ENCODE measurements at places on chromosomes 16 and 17. TPM values are rescaled to one million over a fixed set of nuclear protein-coding genes. Genes with fewer than 3 reads are reported as not detected.

DNA sequence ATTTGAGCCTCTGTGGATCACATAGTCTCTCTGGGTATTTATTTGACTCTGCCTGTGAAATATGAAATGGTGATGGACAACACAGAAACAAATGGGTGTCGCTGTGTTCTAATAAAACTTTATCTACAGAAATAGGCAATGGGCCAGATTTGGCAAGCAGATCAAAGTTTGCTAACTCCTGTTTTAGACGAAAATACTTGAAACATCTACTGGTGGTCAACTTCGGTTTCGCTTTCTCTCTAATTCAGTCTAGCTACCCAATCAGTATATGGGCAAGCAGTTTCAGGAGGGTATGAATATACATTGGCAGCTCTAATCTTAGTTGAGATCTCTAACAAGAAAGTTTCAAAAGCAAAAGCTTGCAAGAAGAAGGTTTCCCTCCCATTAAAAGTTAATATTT, 60.1 kb upstream of the DYNLRB2 start:
- H3K4me3 ChIP-seq = no peak overlapping the region
- no peaks in the 10 kb centered on the region for H3K36me3 ChIP-seq
- H3K27ac ChIP-seq = no peak overlapping the region
- H3K27me3 ChIP-seq = no peaks in the 10 kb centered on the region
- DNase-seq = no peak
- H3K4me1 ChIP-seq = no peaks in the 10 kb centered on the region

Gene CLDN7
- total RNA-seq = 169 TPM

- DNase-seq = no peak
- no peaks in the 10 kb centered on the region for H3K36me3 ChIP-seq
- peak overlapping the region; percentile 62 for H3K27ac ChIP-seq
These were observed 21.1 kb downstream of the ACSM1 start for GRCh38 chr16:20676268-20676825.

- H3K27me3 ChIP-seq = no peaks in the 10 kb centered on the region
- H3K27ac ChIP-seq = no peak overlapping the region
- DNase-seq = no peak
- no peaks in the 10 kb centered on the region for H3K36me3 ChIP-seq
These were observed 126.1 kb downstream of the SEC14L1 start for GRCh38 chr17:77266891-77267341.

DNA sequence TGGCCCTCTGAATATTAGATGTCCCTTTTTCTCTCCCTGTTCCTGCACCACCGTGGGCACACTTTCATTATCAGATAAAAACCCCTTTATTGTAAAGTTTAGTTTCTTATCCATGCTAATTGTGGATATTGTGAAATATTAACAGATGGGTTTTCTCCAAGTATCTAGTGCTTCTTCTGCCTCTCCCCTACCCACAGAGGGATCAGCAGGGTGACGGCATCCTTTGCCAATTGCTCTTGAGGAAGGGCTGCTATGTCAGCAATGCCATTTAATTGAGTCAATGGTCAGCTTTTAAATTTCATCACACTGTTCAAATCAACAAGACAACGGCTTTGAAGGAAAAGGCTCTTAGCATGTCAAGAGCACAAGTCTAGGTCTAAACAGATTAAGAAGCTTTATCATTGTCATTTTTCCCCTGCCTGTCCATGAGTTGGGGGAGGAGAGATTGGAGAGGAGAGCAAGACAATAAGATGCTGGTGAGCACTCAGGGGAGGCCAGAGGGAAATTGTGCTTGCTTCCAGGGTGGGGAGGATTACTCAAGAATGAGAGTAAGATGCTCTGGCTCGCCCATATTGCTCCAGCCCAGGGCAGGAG, 443.0 kb upstream of the CCL2 start:
- no peak for DNase-seq
- peaks cover 3% of the 10 kb centered on the region for H3K27me3 ChIP-seq
- no peaks in the 10 kb centered on the region for H3K36me3 ChIP-seq
- H3K4me1 ChIP-seq = no peaks in the 10 kb centered on the region
- no peak overlapping the region for H3K4me3 ChIP-seq
- H3K27ac ChIP-seq = no peak overlapping the region

DNA sequence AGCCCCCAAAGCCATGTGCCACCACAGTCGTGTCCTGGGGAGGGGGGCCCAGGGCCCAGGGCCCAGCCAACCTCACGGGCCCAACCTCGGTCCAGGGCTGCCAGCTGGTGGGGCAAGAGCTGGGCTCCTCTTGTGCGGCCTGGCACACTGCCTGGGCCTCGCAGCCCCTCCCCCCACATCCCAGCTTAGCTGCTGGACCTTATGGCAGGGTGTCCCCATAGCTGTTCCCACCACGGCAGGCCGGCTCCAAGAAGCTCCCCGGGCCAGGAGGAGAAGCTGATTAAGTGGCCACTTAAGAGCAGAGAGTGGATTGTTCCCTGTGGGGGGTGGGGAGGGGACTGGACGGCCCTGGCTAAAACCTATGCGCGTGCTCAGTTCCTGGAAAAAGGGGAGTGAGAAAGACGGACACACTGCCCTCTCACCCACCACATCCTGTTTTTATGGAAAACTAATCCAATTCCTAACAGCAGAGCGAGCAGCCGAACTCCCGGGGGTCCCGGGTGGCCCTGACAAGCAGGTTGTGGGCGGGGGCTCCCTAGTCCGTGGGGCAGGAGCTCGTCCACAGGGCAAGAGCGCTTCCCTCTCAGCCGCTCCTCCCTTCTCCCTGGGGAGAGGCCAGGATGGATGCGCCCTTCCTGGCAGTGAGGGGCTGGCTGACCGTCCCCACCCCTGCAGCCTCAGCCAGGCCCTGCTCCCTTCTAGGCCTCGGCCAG, 16.8 kb downstream of the PIEZO1 start:
- H3K27me3 ChIP-seq = no peaks in the 10 kb centered on the region
- no peak overlapping the region for H3K4me3 ChIP-seq
- peaks cover 60% of the 10 kb centered on the region for H3K4me1 ChIP-seq
- peak; percentile 45 for DNase-seq
- no peaks in the 10 kb centered on the region for H3K36me3 ChIP-seq

DNA sequence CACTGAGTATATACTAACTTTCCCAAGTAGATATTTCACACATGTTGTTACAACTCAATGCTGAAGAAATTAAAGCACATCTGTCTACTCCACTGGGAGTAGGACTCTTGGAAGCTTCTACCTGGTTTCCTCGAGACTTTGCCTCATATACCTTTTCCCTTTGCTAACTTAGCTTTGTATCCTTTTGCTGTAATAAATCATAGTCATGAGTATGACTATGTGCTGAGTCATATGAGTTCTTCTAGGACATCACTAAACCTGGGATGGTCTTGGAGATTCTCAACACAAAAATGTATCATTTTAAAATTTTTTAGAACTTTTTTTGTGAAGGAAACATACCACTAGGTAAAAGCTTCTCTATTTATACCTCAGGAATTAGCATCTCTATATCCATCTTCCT, 39.8 kb downstream of the ABCA5 start:
- no peak for DNase-seq
- H3K27me3 ChIP-seq = no peaks in the 10 kb centered on the region
- no peak overlapping the region for H3K27ac ChIP-seq
- H3K36me3 ChIP-seq = no peaks in the 10 kb centered on the region
- H3K4me3 ChIP-seq = no peak overlapping the region

DNA sequence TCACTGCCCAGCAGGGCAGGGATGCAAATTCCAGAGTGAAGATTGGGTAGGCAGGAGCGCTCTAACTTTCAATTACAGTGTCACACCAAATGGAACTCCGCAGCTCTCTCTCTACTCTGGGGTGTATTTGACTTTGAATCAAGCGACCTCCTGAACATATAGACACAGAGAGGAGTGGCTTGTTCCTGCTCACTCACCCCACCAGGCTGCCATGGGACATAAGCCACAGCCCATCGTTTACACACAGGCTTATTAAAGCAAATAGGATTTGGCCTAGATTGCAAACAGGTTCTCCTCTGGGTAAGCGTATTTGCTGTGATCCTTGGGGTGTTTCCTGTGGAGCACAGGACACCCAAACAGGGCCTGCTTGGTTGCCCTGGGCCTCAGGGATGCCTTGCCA, 281.6 kb upstream of the CCL2 start:
- no peak for DNase-seq
- H3K27me3 ChIP-seq = no peaks in the 10 kb centered on the region
- H3K36me3 ChIP-seq = no peaks in the 10 kb centered on the region
- no peaks in the 10 kb centered on the region for H3K4me1 ChIP-seq

Gene PTGES3L
- 0.64 TPM for total RNA-seq

- H3K27ac ChIP-seq = peak overlapping the region; percentile 65
- H3K4me3 ChIP-seq = no peak overlapping the region
- H3K36me3 ChIP-seq = no peaks in the 10 kb centered on the region
These were observed 4.3 kb upstream of the MYL4 start for GRCh38 chr17:47204722-47205418.

GRCh38 chr16:66728117-66728787, 23.2 kb downstream of the DYNC1LI2 start:
- no peak overlapping the region for H3K4me3 ChIP-seq
- no peaks in the 10 kb centered on the region for H3K4me1 ChIP-seq
- no peak overlapping the region for H3K27ac ChIP-seq
- H3K36me3 ChIP-seq = peaks cover 8% of the 10 kb centered on the region

Gene CCL2
- 27.5 TPM for total RNA-seq

GRCh38 chr16:81164481-81164880, 68.3 kb upstream of the GCSH start:
- no peak for DNase-seq
- H3K36me3 ChIP-seq = no peaks in the 10 kb centered on the region
- H3K4me1 ChIP-seq = no peaks in the 10 kb centered on the region
- H3K4me3 ChIP-seq = no peak overlapping the region
- no peak overlapping the region for H3K27ac ChIP-seq
- no peaks in the 10 kb centered on the region for H3K27me3 ChIP-seq

DNA sequence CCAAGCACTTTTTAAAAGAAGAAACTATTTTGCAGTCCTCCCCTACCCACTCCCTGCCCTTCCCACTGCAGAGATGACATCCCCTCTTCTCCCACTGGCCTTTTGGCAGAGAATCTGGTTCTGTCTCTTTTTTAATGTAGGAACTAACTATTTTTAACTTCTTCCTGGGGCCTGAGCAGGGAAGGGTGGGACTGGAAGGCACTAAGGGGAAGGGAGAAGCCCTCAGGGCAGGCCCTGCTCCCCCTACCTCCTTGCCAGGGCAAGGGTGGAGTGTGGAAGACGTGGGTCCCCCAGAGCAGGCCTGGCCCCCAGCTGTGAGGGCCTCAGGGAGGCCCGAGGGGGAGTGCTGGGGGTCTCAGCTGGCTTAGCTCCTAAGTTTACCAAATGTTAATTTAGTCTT, 19.5 kb downstream of the UNC13D start:
- no peak overlapping the region for H3K4me3 ChIP-seq
- DNase-seq = no peak
- H3K27me3 ChIP-seq = no peaks in the 10 kb centered on the region

DNA sequence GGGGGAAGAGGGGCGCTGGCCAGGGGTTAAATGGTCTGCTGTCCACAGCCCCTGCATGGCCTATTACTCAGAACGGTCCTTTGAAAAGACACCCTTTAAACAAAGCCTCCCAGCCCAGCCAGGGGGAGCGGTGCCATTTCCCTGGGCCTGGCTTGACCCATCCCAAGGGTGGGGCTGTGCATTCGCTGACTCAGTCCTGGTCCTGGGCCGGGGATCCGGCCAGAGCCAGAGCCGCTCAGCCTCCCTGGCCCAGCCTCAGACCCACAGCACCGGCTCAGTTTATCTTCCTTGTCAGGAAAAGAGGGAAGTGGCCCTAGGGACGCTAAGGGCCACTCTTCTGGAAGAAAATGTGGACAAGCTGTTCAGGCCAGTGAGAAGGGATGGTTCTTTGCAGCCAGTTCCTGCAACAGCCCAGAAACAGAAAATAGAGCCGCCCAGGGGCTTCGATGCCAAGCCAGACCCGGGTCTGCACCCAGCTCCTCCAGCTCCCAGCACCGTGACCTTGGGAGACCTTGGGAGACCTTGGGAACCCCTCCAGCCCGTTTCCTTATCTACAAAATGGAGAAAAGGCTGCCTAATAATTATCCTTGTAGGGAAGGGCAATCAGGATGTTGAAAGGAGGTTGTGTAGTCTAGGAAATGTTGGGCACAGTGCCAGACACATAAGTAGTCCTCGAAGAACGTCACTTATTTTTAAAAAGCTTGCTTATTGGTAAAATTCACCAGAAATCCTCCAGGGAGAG, 82.5 kb downstream of the ZDHHC7 start:
- H3K27me3 ChIP-seq = no peaks in the 10 kb centered on the region
- no peak overlapping the region for H3K27ac ChIP-seq
- peaks cover 3% of the 10 kb centered on the region for H3K4me1 ChIP-seq
- no peaks in the 10 kb centered on the region for H3K36me3 ChIP-seq
- DNase-seq = peak; percentile 43
- H3K4me3 ChIP-seq = no peak overlapping the region

Gene CMTM2
- total RNA-seq = not detected

Gene WFDC1
- 14.0 TPM for total RNA-seq

DNA sequence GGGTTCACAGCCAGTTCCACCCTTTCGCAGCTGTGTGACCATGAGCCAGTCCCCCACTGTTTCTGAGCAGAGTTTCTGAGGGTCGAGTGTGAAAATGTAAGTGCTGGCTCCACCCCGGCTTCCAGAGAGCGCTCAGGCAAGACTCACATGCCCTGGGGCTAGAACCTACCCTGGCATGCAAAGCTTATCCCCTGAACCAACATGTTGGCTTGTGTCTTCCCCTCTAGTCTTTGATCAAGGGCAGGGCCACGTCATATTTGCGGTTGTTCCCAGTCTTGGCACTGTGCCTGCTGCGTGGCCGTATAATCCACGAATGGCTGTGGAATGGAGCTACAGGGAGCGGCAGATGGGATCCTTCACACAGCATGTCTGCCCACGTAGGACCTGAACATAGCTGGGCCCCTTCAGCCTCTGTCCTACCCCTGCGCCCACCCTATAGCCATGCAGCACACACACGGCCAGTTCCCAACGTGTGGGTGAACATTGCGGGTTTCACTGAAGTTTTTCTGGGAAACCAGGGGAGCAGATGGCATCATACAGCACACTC, 84.8 kb downstream of the MRM1 start:
- H3K4me3 ChIP-seq = no peak overlapping the region
- peaks cover 5% of the 10 kb centered on the region for H3K27me3 ChIP-seq
- H3K27ac ChIP-seq = no peak overlapping the region
- DNase-seq = no peak
- no peaks in the 10 kb centered on the region for H3K36me3 ChIP-seq
- H3K4me1 ChIP-seq = no peaks in the 10 kb centered on the region

- no peaks in the 10 kb centered on the region for H3K27me3 ChIP-seq
- no peak overlapping the region for H3K27ac ChIP-seq
- no peaks in the 10 kb centered on the region for H3K4me1 ChIP-seq
- DNase-seq = no peak
These were observed 9.2 kb downstream of the TBKBP1 start for GRCh38 chr17:47703191-47703591.

GRCh38 chr17:46773221-46773605, 45.3 kb downstream of the WNT3 start:
- H3K4me3 ChIP-seq = no peak overlapping the region
- peaks cover 13% of the 10 kb centered on the region for H3K4me1 ChIP-seq
- no peak overlapping the region for H3K27ac ChIP-seq
- H3K27me3 ChIP-seq = no peaks in the 10 kb centered on the region

GRCh38 chr17:45241328-45242028, 19.8 kb downstream of the FMNL1 start:
- H3K27ac ChIP-seq = no peak overlapping the region
- H3K36me3 ChIP-seq = no peaks in the 10 kb centered on the region
- peak; percentile 81 for DNase-seq
- H3K27me3 ChIP-seq = peaks cover 22% of the 10 kb centered on the region
